ENCODE measurements at places on chromosomes 16 and 17.

- no peak for DNase-seq
These were observed 41.0 kb downstream of the TUBD1 start for GRCh38 chr17:59851439-59852375.

- no peak for DNase-seq
These were observed 14.0 kb upstream of the EMP2 start for GRCh38 chr16:10594312-10594950.

DNA sequence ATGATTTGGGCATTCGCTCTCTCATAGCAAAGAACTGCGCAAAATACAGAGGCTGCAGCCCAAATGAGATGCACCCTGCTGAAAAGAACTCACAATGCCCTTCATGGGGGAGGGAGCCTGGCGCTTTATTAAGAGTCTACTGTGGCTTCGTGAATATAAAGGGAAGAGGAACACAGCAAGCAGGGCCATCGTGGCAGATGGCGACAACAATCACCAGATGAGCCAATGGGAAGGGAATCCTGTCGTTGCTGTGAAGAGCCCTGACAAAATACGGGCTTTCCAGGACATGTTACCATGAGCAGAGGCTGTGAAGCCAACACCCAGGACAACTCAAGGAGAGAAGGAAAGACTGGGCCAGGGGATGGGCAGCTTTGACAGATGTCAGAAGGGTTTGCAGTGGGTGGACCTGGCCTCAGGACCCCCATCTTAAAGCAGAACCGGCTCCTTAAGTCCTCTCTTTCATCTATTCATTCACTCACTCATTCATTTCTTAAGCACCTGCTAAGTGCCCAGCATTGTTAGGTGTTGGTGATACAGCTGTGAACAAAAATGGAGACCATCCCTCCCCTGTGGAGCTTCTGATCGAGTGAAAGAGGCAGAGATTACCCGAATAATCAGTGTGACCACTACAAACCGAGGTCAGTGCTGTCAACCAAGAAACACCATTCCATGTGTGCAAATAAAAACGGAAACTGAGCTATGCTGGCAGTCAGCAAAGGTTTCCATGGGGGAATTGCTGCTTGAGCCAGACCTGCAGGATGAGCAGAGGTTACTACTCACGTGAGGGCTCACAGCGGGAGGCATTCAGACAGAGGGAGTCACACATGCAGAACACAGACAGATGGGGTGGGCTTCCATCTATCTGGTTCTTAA, 125.8 kb downstream of the DYNLRB2 start:
- DNase-seq, result no peak

- DNase-seq, result no peak
These were observed 1.4 kb downstream of the NT5C start for GRCh38 chr17:75130059-75130631.

DNA sequence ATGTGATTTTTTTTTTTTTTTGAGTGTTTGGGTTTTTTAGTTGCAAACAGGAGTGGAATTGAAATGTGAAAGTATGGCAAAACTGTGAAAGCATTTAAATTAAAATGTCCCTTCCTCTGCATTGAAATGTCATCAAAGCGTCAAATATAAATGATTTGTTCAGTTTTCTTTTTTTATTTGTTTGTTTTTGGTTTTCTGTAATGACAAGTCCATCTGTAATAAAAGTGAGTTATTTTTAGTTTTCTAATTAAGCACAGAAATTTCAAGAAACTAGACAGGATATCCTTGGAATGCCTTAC, 1.9 kb upstream of the TOB1 start:
- DNase-seq, result no peak

DNA sequence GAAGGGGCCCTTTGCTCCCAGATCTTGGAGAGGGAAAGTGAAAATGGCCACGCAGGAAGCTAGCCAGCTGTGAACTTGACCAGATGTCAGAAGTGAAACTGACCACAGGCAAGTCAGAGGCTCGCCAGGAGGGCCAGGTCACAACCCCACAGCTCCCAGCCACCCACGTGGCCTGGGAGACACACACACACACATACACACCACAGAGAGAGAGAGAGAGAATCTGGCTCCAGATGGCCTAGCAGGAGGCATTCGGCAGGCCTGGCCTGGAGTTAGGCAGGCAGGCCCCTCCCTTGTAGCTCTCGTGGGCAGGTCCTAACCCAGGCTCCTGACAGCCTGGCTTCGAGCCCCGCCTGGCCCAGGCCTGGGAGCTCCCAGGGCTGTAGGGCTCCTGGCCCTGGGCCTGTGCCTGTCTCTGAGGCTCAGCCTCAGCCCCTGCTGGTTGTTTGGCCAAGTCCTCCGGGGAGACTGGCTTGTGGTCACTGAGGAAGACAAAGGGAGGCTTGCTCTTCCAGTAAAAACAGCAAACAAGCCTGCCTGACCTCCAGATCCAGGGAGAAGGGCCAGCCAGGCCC, 20.2 kb downstream of the NGFR start:
- DNase-seq, result peak; percentile 42

GRCh38 chr16:11631214-11631613, 37.0 kb upstream of the SNN start:
- DNase-seq, result no peak

DNA sequence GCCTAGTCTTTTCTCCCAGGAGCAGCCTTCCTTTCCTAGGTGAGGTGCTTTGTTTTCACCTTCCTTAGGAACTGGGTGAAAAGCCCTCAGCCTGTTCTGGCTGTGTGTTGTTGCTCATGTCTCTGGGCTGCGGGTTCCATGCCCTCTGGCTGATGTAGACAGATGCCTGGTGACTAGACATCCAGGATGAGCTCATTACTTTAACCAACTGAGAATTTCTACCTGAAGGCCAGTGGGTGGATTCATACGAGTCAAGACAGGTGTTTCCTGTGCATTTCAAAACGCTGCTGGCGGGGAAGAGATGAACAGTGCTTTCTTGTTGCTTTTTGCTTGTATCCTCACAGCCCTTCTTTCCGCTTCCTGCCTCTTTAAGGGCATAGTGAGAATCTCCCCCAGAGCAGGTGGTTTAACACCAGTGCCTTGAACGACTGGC, 22.3 kb downstream of the SAP30BP start:
- peak; percentile 55 for DNase-seq

All from CD4-positive, alpha-beta T cell treated with Interleukin-15 for 1 hour (primary cell).